Hematopoietic multipotent progenitor cell treated with erythropoietin and hydrocortisone succinate and interleukin-3 and kit ligand, for 6 days (in vitro differentiated cells): ENCODE measurements at places on chromosomes 11 and 22.

DNA sequence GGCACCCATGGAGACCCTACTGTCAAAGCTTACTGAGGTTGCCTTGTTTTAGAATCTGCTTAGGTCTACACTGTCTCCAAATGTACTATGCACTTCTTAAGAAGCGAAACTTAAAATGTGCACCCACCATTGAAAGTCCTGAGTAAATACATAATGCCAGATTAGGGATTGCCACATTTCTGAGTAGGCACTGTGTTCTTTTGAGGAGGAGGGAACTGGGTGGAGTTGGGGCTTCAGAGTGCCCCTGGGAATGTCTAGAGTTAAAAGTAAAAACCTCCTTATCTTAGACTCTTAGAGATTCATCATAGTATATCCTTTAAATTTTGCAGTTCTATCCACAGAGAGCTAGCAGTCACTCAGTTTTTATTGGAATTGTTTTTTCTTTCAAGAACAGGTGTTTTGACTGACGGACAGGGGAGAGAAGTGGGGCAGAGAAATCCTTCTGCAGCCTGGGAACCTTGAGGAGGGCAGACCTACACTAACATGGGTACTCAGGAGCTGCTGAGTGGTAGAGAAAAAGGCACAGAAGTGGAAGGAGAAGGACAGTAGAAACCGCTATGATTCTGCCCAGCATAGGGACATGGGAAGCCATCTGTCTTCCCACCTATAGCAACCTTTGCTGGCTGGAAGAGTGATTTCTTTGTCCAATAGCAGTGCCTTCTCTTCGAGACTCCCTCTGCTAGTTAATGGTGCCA, 33.4 kb upstream of the MICAL2 start:
- DNase-seq: no peak

DNA sequence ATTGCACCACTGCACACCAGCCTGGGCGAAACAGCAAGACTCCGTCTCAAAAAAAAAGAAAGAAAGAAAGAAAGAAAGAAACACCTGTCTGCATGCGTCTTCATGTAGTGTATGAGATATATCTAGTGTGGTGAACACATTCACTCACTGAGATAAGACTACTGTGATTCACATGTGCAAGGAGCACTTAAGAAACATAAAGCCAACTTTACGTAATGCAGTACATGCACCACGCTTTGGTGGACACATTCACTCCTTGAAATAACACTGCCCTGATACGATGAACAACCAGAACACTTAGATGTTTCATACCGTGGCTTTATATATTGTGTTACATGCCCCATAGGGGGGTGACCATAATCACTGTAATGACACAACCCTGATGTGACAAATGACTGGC, 96.0 kb downstream of the MICAL3 start:
- DNase-seq: no peak

- DNase-seq: no peak
Measured at GRCh38 chr11:117828611-117829368, 4.2 kb upstream of the FXYD2 start.

- no peak for DNase-seq
Measured at GRCh38 chr11:94583866-94584500, 16.8 kb downstream of the PIWIL4 start.

GRCh38 chr11:88813233-88813915, 252.4 kb downstream of the GRM5 start:
- no peak for DNase-seq

DNA sequence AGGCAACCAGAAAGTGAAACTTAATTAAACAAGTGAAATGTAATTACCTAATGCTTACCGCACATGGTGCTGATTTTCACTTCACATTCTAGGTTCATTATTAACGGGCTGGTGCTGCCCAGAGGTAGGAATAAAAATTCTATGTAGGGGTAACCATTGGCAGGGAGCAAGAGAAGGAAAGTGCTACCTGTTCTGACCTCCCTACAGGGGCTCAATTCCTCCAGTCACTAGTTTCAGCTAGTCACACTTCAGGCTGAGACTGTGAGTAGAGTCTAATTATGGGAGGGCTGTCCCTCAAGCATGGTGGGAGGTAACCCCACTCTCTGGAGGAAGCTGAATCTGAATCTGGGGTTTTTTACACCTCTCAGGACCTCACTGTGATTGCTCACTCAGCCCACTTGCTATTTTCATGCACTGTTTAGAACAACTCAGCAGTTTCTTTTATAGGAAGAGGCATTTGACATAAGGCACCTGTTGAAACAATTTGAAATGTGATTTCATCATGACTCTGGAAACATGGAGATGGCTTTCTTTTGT, 75.4 kb downstream of the MAML2 start:
- DNase-seq: no peak

- no peak for DNase-seq
Measured at GRCh38 chr11:132853886-132854285, 678.4 kb downstream of the OPCML start.

- DNase-seq: peak; percentile 75
Measured at GRCh38 chr11:67436459-67437081, 912 bp downstream of the PTPRCAP start.

DNA sequence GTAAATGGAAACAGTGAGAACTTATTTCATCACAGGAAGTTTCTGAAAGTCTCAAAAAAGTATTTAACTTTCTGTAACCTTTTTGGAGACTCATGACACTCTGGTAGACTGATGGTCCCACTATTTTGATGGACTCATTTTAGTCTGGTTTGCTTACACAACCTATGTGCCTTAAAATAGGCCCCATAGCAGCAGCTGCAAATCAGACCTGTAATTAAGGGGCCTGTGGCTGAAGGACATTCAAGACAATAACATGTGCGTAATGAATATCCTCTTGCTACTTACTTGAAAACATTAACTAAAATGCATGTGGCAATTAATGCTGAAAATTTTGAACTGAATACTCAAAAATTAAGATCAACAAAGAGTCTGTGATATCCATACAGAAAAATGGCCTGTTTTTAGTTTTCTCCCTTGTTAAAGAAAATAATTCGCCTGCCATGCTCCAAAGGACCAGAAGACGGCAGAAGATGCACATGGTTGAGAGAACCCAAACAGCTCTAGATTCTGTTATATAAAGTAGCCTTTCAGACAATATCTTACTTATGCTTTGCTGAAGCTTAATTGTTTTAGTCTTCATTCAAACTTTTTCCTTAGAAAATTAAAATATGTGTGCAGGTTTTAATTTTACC, 568.5 kb downstream of the KCNA4 start:
- DNase-seq: peak; percentile 1

GRCh38 chr11:87038235-87038977, 672 bp downstream of the TMEM135 start:
- peak; percentile 7 for DNase-seq

DNA sequence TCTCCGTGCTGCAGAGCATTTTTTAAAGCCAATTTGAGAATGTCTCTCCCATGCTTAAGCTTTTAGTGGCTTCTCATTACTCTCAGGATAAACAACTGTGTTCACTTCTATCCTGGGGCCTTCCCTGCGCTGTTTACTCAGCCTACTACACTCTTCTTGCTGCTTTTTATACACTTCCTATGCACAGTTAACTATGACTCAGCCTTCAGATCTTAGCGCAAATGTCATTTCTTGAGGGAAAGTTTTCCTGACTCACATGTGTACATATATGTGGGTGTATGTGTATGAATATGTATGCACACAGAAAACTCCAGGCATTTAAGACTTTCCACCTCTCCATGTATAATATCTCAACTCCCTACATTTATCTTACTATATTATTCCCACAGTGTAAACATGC, 9.8 kb downstream of the THAP12 start:
- peak; percentile 31 for DNase-seq

DNA sequence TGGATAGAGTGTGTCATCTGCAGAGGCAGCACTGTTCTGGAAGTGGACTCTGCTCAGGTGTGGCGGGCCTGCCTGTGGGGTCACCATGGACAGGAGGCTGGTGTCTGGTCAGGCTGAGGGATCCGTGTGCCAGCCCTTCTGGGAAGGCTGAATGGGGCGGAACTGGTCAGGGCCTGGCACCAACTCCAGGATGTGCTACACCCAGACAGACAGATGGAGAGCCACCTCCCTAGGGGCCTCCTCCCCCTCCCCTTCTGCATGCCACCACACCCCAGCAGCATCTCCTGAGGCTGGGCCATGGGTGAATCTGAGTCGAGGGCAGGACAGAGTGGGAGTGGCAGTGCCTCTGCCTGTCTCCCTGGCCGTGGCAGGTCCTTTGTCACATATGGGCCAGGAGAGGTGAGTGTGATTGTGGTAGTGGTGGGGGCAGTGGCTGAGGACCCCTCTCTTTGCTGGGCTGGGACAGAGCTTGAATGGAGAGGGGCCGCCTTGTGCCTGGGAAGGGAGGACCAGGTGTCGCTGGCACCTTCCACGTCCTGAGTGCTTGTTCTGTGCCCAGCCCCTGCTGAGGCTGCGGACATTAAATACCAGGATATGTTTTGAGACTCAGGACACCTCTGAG, 29.1 kb downstream of the ST3GAL4 start:
- DNase-seq: no peak

DNA sequence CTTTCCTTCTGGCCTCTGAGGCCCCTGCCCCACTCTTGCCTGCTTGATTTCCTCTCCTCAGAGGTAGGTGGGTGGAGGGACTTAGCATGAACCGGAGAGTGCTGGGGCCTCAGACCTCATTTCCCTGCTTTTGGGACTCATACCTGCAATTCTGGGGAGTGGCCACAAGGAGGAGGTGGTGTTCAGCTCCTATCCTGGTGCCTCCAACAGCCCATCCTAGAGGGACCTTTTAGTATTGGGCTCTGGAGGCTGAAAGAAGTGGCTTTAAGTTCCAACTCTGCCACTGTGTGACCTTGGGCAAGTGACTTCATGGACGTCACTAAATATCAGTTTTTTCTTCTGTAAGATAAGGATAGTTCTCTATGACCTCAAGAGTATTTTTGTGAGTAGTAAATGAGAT, 98.6 kb downstream of the KIAA1671 start:
- DNase-seq: peak; percentile 40

DNA sequence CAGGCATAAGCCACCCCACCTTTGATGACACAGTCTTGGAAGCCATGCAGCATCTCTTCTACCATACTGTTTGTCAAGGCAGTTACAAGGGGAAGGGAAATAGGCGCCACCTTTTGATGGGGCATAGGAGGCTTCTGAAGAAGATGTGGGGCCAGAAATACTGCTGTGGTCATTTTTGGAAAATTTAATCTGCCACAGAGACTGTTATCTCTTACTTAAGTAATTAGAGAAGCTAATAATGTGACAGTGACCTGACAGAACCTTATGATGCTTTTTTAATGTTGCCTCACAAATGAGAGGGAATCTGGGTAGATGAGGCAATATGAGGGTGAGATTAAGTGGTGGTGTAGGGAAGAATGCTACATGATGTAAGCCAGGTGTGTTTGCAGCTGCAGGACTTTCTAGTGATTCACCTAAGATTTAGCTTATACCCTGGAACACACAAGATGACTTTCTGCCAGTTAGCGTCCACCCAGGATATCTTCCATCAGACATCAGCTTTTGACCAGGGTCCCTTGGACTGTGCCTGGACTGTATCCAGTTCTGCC, 34.3 kb upstream of the ADORA2A start:
- peak; percentile 25 for DNase-seq

DNA sequence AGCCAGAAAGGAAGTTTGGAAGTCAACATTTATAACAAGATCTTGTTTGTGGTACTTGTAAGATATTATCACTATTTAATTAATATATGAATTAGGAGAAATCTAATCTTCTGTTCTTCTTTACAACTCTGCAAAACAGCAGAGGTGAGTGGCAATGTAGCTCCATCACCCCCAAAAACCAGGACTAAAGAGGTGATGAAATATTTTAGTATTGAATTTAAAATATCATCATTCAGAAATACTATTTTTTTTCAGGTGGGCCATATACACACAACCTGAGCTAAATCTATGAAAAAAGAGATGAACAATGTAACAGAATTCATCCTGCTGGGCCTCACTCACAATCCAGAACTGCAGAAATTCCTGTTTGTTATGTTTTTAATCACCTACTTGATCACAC, at the start of gene OR4C45:
OR4C45 (plus strand) TSS at position 301 of the 400 bp plus-strand sequence.
- DNase-seq: no peak

DNA sequence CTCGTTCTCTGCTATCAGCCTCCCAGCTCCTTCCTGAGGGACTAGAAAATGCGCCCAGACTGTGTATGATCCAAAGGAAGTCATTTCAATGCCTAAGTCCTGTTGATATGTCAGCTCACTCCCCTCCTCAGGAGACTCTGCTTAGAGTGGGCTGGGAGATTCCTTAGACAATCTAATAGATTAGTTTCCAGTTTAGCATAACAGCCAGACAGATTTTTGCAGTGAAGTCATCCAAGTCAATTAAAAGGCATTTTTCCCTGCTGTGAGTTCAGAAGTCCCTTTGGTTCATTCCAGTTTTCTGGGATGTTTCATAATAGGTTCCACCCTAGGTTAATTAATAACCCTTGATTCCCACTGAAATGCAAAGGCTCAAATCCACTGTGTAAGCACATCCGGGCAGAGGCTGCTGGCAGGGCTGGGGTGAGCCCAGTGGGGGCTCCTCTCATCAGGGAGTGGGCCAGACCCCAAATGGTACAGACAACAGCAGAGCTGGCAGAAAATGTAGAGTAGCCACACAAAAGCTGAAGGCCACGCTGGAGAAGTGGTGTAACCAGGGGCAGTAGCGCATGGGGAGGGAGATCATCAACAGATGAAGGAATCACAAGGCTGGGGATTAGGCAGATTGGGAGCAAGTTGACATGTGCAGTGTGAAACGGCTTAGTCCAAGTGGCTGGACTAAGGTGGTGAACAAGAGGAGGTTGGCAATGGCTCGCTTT, 90.6 kb downstream of the SYN3 start:
- no peak for DNase-seq

DNA sequence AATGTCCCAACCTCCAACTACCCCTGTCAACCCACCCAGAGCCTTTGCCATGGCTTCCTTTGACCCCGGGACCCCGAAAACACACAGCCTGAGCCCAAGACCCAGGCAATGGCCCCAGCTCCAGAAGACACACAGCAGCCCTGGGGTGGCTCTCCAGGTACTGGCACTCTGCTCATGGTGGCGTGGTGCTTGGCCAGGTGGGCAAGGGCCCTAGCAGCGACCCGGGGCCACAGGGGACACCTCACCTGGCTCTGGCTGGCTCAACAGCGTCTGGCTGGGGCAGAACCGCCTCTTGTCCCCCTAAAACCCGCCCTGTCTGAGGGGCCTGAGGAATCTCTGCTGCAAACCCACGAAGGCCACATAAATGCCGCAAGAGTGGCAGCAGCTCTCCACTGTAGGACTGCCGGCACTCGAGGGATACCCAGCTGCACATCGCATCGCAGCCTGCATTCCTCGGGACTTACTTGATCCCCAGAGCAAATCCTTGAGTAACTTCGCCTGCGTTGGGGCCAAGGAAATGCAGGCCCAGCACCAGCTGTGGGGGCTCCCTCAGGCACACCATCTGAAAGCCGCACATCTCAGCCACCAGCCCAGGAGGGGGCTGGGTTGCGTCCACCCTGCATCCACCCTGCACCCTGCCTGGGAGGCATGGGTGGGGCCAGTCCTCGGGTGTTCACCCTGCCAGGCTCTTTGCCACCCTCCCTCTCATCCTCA, 23.1 kb upstream of the GNB1L start:
- no peak for DNase-seq
